HCT116 (cell line): ENCODE measurements at places on chromosomes 2 and 18.

DNA sequence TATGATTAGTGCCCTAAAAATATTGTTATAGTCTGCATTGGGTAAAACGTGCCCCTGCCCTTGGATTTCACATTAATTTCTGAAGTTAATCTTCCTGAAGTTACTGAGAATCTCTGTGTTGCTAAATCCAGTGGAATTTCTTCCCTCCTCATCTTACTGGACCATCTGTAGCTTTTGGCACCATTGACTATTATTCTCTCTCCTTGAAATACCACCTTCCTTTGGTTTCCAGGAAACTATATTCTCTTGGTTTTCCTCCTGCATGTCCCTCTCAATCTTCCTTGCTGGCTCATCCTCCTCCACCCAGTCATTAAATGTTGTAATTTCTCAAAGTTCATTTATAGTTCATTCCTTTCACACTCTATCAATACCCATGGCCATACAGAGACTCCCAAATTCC is 110.6 kb upstream of the SLC35G4 start:
- DNase-seq: no peak

GRCh38 chr18:10113121-10114022 is 199.6 kb downstream of the VAPA start:
- DNase-seq: no peak

GRCh38 chr2:230335864-230336506 is 9.0 kb downstream of the SP140L start:
- DNase-seq: no peak

- no peak for DNase-seq
These were observed 2.8 kb downstream of the CPS1 start for GRCh38 chr2:210559182-210559581.

DNA sequence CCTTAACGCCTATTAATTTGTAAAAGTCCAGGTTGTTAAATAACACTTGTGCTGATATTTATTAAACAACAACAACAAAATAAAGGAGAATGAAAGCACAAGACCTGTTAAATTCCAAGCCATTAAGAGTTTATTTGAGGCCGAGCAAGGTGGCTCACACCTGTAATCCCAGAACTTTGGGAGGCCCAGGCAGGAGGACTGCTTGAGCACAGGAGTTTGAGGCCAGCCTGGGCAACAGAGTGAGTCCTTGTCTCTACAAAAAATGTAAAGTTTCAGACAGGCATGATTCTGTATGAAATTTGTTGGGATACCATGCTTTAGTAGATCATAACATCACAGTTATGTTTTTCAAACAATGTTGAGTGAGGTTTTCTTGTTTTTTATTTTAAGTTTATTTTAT is 17.1 kb downstream of the PELI1 start:
- no peak for DNase-seq

DNA sequence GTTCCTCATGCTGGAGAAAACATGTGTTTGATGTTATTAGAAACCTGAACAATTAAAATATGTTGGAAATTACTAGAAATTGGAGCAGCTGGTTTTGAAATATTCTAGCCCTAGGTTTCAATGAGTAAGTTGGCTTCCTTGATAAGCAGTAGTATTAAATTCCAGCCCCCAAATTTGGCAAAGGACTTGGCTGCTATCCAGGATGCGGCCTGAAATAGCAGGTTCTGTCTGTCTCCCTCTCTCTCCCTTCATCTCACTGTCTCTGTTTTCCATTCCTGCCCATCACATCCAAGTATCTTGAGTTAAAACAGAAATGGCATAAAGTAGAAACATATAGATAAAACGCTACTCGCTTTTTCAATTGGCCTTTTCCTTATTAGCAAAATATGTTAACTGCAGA is 20.9 kb upstream of the GPR45 start:
- no peak for DNase-seq

DNA sequence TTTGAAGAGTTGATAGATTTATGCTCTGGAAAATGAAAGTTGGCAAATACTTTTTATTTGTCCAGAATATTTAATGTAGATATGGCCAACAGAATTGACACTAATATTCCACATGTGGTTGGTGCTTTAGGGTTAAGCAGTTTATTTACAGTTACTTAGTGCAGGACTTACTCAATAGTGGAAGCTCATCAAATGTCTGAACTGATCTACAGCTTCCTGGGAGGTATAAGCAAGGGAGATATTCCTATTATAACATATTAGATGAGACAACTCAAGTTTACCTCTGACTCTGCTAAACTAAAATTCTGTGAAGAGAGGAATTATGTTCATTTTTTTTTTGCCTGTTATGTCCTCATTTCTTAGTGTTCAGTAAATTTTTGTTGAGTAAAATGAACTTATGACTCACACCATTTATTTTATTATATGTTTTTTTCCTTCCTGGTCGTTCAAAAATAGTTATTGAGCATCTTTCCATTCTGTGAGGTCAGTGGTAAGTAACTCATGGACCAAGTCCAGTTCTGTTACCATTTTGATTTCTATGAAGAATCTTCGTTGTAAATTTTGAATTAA is 13.6 kb downstream of the ABI2 start:
- no peak for DNase-seq

DNA sequence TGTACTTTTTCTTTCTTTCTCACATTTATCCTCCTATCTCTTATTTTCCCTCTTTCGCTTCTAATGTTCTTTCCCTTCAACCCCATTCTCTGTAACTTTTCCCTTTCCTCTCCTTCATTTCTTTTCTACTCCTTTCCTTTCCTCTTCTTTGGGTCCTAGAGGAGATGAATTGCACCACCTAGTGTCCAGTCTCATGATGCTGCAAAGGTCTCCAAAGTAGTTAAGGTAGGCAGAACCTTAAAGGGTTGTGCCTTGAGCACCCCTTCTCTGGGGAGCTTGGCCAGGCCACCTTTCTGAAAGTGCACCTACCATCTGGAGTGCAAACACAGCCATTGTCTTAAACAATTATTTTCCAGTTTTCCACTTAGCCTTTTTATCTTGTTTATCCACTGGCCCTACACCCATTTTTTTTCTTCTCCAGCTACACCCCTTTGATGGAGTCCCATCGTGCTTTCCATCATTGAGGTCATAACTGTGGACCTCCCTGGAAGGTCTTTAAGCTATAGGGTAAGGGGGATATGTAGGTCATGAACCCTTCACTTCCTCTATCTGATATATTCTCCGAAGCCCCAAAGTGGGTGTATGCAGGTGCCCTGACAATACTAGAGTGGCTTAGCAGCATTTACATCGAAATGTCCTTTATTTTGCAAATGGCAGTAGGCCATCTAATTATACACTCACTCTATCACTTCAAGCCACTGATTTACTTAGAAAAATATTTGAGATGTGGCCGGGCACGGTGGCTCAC is 155.9 kb downstream of the ESCO1 start:
- DNase-seq: peak; percentile 64

DNA sequence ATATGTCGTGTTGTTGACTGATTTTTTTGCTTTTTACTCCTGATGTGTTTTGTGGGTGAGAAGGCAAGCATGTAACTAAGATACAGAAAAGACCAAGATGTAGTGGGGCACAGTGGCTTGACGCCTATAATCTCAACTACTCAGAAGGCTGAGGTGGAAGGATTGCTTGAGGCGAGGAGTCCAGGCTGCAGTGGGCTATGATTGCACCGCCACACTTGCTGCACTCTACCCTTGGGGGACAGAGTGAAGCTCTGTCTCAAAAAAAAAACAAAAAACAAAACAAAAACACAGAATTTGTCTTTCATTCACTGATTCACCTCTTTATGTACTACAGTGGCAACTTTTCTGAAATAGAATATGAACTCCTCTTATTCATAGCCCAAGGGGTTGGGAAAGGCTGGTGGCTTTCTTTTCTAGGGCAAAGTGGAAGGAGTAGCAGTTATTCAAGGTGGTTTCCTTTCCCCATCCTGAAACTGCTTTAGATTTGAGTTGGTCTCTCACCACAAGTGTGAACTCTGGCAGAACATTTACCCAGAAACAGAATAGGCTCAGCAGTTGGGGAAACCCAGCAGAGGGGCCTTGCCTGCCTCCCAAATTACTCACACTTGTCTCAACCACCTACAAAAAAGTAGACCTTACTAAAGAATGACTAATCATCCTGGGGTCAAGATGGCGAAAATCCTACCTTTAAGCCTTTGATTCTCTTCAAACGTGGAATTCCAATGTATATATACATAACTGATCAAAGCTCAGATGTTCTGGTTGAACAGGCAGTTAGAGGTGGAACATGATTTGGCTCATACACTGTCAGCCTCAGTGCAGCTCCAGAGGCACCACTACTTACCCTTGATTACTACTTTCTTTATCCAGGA is 6.5 kb downstream of the TANK start:
- DNase-seq: peak; percentile 60

DNA sequence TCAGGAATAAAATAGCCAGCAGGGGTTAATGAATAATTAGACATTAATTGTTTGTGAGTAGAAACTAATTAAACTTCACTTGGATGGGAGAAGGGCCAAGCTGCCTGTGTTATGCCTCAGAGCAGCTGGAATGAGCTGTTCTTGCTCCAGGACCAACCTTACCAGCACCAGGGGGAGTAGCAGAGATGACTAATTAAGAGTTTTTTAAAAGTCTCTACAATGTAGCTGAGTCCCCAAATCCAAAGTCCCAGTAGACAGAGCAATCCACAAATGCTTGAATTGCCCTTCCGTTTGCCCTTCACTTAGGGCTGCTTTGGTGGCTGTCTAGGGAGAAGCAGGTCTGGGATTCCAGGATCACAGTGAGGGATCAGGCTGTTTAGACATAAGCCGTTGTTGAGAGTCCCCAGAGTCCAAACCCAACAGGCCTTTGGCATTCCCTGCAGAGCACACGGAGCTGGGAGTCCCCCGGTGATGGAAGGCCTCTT is 59.4 kb downstream of the RHOB start:
- DNase-seq: no peak

- no peak for DNase-seq
These were observed 20.7 kb downstream of the CAPN14 start for GRCh38 chr2:31196622-31197021.

- DNase-seq: no peak
These were observed 198.8 kb upstream of the FOSL2 start for GRCh38 chr2:28193630-28194403.
